Nephron progenitor cell (in vitro differentiated cells): ENCODE measurements at places on chromosomes 11 and 22.
A peak's percentile ranks its signal among the peaks of the same experiment; 100 is the strongest.

GRCh38 chr22:49455595-49455994 is 372.1 kb downstream of the BRD1 start:
- DNase-seq, result no peak

DNA sequence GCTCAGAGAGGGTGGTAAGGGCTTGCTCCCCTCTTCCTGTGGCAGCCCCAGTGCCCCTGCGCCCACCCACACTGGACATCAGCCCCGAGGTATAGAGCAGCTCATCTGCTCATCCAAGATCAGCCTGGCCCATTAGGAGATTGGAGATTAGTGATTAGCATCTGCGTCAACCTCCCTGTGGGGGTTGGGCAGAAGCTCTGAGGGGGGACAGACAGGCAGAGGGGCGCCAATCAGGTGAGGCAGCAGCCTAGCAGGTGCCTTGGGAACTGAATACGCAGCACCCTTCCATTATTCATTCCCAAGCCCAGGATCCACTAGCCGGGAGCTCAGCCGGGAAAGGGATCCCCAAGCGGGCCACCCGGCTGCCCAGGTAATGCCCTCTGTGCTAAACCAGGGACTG is 11.0 kb downstream of the SMTN start:
- no peak for DNase-seq

- DNase-seq, result no peak
Observed at GRCh38 chr22:47144791-47145425, 382.5 kb downstream of the TBC1D22A start.

- no peak for DNase-seq
Observed at GRCh38 chr11:78635814-78636506, 61.3 kb upstream of the NARS2 start.

DNA sequence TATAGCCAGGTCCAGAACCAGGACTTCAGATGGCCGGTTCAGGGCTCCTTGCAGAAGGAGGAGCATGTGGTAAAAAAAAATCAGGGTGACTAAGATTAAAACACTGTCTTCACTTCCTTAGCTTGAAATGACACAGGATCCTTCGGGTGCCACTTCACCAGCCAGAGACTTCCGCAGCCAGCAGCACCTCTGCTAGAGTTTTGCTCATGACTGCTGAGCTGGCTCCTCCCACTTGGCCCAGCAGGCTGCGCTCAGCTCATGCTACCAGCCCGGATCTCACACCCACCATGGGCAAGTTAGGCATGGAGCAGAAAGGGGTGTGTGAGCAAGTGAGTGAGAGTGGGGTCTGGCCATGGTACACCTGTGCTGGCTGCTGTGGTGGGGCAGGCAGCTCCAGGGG is 6.6 kb upstream of the MS4A18 start:
- DNase-seq, result no peak

GRCh38 chr11:11171854-11172253 is 181.2 kb downstream of the CSNK2A3 start:
- no peak for DNase-seq

- no peak for DNase-seq
Observed at GRCh38 chr11:66287889-66288670, 863 bp downstream of the YIF1A start.

- no peak for DNase-seq
Observed at GRCh38 chr11:9219115-9219514, 46.0 kb downstream of the DENND5A start.

GRCh38 chr11:120131941-120132644 is 5.8 kb downstream of the TRIM29 start:
- no peak for DNase-seq

DNA sequence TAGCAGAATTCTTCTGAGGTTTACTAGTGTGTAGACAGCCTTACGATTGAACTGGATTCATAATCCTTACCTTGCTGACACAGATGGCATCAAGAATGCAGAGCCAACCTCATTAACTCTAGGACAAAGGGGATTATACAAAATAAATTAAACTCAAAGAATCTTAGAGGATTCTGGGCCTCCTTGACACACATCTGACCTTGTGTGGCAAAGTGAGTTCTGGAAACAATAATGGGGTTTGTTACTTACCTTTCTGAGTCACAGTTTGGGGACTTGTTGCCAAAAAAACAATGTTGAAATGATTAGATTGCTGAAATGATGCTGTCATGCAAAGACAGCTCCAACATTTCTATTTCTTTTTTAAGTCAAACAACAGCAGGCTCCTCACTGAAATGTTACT is 179.1 kb upstream of the ISX start:
- no peak for DNase-seq

DNA sequence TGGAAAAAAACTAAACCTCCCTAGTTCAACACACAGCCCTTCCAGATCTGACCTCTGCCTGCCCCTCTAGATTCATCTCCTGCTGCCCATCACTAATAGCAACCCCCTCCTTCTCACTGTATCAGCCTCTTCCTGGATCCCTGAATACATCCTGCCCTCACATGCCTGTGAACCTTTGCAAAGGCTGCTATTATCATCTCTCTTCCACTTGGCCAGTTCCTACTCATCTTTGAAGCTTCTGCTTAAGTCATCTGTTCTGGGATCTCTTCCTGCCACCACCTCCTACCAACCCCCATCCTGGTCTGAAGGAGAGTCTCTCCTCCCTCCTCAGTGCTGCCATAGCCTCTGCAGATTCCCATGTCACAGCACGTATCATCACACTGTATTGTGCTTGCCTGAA is 38.0 kb upstream of the AMOTL1 start:
- DNase-seq, result no peak

- DNase-seq, result no peak
Observed at GRCh38 chr11:28490773-28491382, 382.7 kb downstream of the METTL15 start.

GRCh38 chr11:2450321-2451041 is 5.7 kb downstream of the KCNQ1 start:
- DNase-seq, result no peak

DNA sequence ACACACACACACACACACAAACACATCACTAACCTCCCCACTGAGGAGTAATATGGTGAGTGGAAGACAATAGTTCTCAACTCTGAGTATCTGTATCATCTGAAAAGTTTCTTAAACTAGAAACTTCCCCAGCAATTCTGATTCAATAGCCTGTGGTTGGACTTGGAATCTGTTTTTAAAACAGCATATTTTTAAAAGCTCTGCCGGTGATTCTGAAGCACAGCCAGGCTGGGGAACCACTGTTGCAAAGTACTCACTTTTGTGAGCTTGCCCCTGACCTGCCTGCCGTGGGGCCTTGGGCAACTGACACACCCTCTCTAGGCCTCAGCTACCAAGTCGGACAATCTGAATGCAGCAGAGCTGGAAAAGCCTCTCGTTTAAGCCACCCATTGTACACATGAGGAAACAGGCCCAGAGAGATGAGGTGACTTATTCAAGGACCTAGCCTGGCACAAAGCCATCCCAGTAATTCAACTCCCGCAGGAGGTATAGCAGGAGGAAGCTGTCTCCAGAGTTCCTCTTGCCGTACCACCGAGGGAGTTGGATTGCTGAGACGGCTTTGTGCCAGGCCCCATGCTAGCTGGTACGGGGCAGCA is 8.9 kb downstream of the SLC15A3 start:
- DNase-seq, result no peak

DNA sequence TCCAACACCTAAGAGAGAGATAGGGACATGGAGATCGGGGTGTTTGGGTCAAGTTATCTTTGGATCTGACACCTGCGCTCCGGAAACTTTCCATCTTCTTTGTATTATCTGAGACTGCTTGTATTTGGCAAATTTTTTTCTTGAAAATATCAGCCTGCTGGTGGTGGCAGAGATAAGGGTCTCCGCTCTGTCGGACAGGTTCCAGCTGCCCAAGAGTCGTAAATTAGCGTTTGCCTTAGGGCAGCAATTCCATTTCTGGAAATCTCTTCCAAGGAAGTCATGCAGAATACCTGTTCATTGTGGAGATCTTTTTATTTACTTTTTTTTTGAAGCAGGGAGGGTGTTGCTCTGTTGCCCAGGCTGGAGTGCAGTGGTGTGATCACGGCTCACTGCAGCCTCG is 19.5 kb upstream of the CSNK1E start:
- no peak for DNase-seq

DNA sequence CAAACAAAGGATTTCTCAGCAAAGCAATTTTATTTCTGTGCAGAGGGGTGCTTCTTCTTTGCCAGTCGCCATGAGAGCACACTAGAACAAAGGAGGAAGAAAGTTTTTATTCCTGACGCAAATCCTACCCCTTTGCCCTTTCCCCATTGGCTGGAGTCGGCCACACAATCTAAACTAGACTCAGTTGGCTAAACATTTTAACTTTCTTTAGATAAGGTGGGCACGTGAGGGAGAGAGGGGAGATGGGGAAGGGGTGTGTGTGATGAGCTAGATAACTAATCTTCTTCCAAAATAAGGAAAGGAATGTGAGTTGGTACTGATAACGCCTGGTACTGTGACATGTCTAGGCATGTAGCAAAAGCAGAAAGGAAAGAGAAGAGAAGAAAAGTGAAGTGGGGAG is 626 bp downstream of the TRIM22 start:
- DNase-seq, result no peak

- no peak for DNase-seq
Observed at GRCh38 chr11:57464539-57465181, 4.3 kb downstream of the RTN4RL2 start.

DNA sequence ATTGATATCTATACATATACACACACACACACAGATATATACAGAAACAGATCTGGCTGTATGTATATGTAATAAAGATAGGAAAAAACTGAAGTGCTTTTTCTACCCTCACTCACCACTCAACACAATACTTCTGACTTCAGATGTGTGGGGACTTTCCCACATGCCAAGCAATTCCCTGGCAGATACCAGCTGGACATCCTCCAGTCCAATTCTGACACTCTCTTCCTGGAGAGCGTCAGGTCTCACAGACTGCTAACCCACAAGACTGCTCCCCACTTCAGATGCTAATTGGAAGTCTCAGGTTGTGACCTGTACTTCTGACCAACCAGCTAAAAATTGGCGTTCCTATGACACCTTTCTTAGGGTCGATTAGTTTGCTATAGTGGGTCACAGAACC is 140.6 kb downstream of the ATG16L2 start:
- DNase-seq, result no peak

DNA sequence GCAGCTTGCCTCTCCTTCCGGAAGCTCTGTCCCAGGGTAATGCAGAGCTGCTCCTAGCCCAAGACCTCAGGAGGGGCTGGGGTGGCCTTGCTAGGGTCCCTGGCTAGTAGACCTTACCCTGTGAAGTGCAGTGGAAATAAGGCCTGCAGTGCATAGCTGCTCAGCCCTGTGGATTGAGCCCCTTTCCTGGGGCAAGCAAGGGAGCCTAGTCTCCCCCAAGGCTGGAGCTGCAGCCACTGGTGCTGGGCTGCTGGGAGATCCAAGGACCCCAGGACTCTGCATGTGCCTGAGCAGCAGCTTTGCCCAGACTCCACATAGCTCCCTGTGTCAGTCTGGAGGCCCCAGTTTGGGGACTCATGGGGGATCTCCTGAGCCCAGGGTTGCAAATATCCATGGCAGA is 57.9 kb downstream of the FANCF start:
- DNase-seq, result no peak

- DNase-seq, result no peak
Observed at GRCh38 chr11:125935618-125936199, 10.1 kb upstream of the VSIG10L2 start.

DNA sequence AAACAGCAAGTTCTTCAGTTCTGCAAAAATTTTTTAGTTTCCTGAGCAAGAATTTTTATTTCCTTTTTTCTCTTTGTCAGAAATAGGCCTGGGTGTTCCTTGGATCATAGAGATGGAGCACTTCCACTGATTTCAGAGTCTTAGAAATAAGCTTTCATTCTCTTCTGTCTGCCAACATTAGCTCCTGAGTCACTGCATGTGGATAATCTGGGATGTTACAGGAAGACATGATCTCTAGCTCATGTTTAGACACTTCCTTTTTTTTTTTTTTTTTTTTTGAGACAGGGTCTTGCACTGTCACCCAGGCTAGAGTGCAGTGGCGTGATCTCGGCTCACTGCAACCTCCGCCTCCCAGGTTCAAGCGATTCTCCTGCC is 13.2 kb upstream of the TMEM218 start:
- no peak for DNase-seq

- no peak for DNase-seq
Observed at GRCh38 chr11:83152264-83152663, 4.7 kb upstream of the PCF11 start.

GRCh38 chr22:48819961-48820360 is 1007.7 kb downstream of the BRD1 start:
- DNase-seq, result no peak

- DNase-seq, result no peak
Observed at GRCh38 chr11:110356762-110357671, 60.6 kb upstream of the RDX start.

GRCh38 chr22:48186146-48186790 is 1423.8 kb downstream of the TBC1D22A start:
- DNase-seq, result no peak

GRCh38 chr11:3783611-3784010 is 13.7 kb downstream of the NUP98 start:
- no peak for DNase-seq

DNA sequence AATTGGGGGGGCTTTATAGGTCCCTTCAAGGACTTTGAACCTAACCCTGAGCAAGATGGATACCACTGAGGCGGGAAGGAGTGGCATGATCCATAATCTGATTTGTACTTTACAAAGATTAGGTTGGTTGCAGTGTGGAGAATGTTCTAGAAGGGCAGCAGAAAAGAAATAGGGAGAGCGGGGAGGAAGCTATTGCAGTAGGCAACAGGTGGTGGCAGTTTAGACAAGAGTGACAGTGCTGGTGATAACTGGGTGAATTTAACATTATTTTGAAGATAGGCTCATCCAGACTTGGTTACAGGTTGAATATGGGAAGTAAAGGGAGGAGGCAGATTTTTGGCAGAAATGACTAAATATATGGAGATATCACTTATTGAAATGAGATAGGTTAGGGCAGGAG is 179.9 kb upstream of the CADM1 start:
- no peak for DNase-seq

- no peak for DNase-seq
Observed at GRCh38 chr22:37753746-37754145, 54.0 kb upstream of the GCAT start.

DNA sequence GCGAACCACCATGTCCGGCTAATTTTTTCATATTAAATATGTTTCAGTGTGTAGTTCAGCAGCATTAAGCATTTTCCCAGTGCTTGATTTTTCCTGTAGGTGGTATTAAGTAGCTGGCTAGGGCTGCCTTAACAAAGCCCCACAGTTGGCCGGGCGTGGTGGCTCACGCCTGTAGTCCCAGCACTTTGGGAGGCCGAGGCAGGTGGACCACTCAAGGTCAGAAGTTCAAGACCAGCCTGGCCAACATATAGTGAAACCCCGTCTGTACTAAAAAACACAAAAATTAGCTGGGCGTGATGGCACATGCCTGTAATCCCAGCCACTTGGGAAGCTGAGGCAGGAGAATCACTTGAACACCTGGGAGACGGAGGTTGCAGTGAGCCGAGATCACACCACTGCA is 33.5 kb upstream of the TOLLIP start:
- no peak for DNase-seq

GRCh38 chr11:78708388-78708787 is 133.7 kb upstream of the NARS2 start:
- no peak for DNase-seq

- peak; percentile 59 for DNase-seq
Observed at GRCh38 chr22:38218661-38219622, 17.1 kb downstream of the MAFF start.
